Hindlimb muscle (tissue), 1 donor: ENCODE measurements at places on chromosomes 11 and 22. TPM values are rescaled to one million over a fixed set of nuclear protein-coding genes. Genes with fewer than 3 reads are reported as not detected.

TMPRSS4 gene
- 0.08 TPM for polyA plus RNA-seq

SLC16A8 gene
- 3.5 TPM for polyA plus RNA-seq

DNA sequence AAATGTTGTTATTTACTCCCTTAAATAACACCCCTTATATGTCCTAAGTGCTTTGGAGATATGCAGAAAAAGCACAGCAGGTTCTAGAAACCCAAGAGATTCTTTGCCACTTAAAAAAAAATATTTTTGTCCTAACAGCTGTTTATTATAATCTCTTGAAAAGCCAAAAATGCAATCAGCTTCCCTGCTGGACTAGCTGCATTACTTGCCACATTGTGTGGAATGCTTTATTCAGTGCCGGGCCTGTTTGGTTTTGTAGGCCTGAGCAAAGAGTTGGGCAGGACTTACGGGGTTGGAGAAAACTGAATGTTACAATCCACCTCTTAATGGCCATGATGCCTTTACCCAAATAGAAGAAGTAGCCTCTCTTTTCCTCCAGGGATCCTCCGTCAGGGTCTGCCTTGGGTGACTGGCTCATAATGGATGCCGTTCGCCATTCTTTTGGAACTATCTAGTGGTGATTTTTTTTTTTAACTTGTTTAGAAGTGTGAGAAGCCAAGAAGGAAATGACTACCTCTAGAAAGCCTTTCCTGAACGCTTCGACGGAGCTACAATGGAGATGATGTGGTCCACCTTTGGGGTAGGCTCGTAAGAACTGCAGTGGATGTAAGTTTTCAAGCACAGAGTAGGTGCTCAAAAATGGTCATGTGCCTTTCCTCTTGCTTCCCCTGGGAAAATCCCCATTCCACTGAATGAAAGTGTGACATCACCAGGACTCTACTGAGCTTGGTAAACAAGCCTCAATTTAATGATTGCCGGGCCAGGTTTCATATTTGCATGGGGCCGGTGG is 241.3 kb upstream of the NCAM1 start:
- no peak for DNase-seq

OR6T1 gene
- polyA plus RNA-seq = not detected

GRCh38 chr22:18068381-18068988 is 9.3 kb upstream of the PEX26 start:
- DNase-seq = no peak

DNA sequence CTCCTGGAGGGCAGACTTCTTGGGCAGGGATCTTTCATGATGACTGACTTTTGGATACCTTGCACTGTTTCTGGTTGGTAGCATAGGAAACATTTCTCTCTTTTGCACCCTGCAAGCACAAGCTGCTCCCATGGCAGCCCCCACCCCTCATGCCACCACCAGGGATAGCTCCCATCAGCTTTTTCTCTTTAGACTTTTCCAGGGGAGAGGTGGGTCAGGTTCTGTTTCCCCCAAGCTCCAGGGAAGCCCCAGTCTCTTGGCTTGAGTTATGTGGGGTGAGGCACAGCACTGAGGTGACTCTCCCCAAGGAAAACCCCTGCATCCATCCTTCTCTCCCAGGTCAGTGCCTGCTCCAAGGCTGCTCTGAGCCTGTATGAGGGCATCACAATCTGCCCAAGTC is 22.5 kb downstream of the LRRC32 start:
- DNase-seq = no peak

- no peak for DNase-seq
These were observed 39.5 kb upstream of the CUL5 start for GRCh38 chr11:107969219-107969618.

GRCh38 chr22:20488946-20489345 is 6.6 kb downstream of the KLHL22 start:
- DNase-seq = no peak

DNA sequence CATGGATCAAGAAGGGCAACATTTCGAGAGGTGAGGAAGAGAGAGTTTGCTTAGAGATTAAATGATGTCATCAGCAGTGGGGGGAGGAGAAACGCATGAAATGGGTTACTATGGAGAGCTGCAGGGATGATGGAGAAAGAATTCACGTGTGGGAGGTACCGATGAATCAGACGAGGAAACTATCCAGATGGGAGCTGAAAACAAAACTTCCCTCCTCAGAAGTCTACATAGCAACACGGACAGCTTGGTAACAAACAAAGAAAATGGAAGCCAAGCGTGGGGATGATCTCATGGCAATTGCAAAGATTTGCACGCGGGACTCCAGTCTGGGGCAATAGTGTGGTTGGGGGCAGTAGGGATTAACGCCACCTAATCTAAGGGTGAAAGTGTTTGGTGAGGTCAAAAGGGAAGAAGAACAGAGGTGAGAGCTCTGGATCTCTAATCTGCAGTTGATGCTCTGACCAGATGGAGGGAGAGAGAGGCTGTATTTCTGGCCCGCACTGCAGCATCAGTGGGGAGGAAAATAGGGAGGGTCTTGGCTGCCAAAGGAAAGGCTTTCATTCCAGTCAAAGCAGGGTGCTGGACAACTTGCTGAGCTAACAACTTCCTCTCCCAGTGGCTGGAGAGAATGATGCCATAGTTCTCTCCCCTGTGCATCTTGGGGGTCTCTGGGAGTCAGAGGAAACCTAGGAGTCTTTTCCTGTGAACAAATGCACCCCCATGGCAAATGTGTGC is 43.4 kb upstream of the CSNK2A3 start:
- DNase-seq = peak; percentile 79

DNA sequence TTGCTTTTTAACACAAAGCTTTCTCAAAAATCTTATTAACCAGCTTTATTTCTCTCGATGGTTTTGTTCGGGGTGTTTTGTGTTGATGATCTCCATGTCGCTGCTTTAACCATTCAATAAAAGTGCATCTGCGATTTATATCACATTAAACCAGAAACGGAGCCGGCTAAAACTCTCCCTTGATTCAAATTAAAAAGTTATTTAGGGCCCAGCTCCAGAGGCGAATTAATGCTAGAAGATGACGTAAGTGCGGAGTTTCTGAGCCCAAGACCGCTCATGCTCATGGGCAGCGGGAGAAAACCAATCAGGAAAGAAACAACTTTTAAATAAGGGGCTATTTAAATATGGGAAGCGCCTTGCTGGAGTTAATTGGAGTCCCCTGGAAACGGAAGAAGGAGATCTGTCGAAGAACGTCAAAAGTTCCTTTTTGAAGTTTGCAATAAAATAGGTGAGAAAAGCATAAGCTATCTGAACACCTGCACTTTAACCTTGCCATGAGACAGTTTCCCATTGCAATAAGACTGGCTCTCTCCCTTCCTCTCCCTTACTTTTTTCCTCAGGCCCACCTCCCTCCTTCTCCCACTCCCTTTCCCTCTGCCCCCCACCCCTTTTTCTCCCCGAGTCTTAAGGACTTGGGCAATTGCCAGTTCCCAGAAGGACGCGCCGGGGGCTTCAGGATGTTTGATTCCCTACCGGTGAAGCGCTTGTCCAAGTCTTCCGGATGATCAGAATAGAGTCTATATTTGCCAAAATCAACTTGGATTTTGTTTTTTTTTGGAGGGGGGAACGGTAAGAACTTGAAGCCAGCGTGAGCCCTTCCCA is 1.9 kb upstream of the DBX1 start:
- DNase-seq = no peak

GRCh38 chr22:44623771-44624510 is 78.1 kb upstream of the PRR5 start:
- DNase-seq = no peak

DNA sequence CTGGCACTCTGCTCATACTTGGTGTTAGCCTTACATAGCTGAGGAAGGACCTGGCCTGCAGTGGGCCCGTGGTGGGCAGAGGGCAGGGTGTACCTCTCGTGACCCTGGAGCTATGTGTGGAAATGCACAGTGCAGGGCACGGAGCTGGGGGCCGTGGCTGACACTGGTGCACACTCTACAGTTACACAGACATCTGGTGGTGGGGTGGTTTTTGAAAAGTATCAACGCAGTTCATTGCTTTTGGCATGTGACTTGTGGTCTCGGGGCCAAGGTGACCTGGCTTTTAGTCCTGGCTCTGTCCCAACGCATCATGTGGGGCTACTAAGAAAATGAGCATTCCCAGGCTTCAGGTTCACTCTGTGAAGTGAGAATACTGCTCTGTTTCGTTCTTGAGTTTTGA is 553.6 kb downstream of the NTM start:
- DNase-seq = no peak

GRCh38 chr22:32486656-32487390 is 12.2 kb downstream of the FBXO7 start:
- no peak for DNase-seq
